ENCODE measurements at places on chromosomes 6 and 20. TPM values are rescaled to one million over a fixed set of nuclear protein-coding genes. Genes with fewer than 3 reads are reported as not detected.

DNA sequence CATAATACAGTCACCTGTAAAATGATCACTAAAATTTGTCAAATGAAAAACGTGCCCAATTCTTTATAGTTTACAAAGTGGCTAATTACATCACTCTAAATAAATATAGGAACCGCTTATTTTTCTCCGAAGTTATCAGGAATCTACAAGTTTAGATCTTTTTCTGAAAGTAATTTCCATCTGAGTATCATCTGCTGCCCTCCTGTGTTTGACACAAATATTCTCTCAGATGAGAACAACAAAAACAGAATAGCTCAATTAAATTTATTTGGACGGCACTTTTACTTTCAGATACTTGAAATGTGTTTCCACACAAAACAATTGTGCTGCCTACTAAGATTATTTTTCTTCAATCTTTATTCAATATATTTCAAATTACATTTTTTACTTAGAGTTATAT is 5.0 kb downstream of the SF3B5 start:
- no peak for DNase-seq

- DNase-seq: no peak
Measured at GRCh38 chr6:90351696-90352095, 55.1 kb upstream of the BACH2 start.

GRCh38 chr20:6588296-6588695 is 179.2 kb upstream of the BMP2 start:
- DNase-seq: no peak

- DNase-seq: no peak
Measured at GRCh38 chr6:4958624-4959023, 45.2 kb downstream of the RPP40 start.

DNA sequence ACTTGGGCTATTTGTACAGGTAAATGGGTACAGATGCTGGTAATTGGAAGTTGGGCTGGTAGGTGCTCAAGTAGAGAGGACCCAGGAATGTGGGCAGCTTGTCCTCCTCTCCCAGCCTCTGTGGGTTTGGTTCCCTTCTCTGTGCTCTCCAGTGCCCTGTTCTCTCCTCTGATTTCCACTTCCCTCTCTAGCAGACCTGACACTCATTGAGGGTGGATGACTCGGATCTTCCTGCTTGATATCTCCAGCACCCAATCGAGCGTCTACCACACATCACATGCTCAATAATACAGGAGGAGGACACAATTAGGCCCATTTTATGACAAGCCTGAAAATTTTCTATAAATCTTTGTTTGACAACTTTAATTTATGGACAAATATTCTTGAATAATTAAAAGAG is 23.7 kb downstream of the CST1 start:
- no peak for DNase-seq

- DNase-seq: no peak
Measured at GRCh38 chr6:81487489-81487888, 265.0 kb downstream of the TENT5A start.

- DNase-seq: no peak
Measured at GRCh38 chr6:75157336-75157735, 48.5 kb downstream of the COL12A1 start.

The LY6G6D gene
- total RNA-seq: not detected

The RREB1 gene
- total RNA-seq: 16.0 TPM

The PKIB gene
- total RNA-seq: 0.79 TPM
